OCI-M1 (cell line): ENCODE measurements at places on chromosomes 4 and X.

DNA sequence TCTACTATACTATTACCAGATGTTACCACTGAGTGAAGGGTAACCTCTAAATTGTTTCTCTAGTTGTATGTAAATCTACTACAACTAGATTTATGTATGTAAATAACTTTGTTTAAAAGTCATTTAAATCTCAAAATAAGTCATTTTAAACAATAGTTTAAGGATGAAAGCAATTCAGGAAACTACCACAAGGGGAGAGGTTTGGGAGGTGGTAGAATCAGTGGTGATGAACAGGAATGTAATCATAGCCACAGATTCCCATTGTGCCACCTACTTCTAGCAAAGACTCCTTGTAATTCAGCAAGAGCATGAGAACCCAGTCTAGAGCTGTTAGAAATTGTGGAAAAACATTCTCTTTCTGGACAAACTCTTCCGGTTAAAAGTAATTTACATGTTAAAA lies 234.6 kb downstream of the SLC7A11 start:
- DNase-seq: peak; percentile 37

- no peak for DNase-seq
Measured at GRCh38 chr4:164531336-164531735, 222.6 kb upstream of the SMIM31 start.

DNA sequence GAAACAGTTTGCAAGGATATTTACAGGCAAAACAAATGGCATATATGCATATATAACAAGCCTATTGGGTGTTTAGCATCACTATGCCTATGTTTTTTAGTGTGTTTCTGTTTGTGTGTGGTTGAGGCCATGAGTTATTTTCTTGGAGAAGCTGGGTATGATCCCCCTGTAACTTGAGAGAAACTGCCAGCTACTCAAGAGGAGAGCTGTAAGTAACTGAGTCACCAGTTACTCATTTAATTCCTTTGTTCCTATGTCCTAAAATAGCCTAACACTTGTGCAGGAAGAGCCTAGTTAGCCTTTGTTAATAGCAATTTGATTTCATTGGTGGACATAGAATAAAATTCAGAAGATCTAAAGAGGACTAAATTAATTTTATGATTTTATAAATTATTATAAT lies 79.1 kb downstream of the PWWP3B start:
- no peak for DNase-seq

GRCh38 chrX:50117476-50117875 lies 83.3 kb downstream of the AKAP4 start:
- no peak for DNase-seq

- DNase-seq: no peak
Measured at GRCh38 chr4:59855630-59856352, 1344.3 kb upstream of the ADGRL3 start.

- no peak for DNase-seq
Measured at GRCh38 chr4:8107146-8107657, 51.4 kb downstream of the ABLIM2 start.

GRCh38 chr4:6989331-6989923 lies 53.7 kb upstream of the TADA2B start:
- no peak for DNase-seq

DNA sequence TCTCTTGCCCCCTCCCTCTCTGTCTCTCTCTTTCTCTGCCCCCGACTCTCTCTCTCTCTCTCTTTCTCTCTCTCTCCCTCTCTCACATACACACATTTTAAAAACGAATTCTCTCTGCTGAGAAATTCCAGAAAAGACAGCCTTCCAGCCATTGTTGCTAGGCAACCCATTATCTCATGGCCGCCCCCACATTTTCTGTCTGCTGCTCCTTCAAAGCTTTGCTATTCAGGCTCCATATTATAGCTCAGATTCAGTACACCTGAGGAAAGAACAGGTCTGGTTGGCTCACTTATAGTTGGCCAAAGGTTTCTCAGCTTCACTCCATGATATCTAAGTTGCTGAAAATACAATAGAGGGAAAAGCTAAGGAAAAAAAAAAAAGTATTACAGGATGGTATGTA lies 174.4 kb upstream of the RADX start:
- DNase-seq: no peak

- DNase-seq: no peak
Measured at GRCh38 chrX:139924069-139924695, 8.7 kb downstream of the ATP11C start.

DNA sequence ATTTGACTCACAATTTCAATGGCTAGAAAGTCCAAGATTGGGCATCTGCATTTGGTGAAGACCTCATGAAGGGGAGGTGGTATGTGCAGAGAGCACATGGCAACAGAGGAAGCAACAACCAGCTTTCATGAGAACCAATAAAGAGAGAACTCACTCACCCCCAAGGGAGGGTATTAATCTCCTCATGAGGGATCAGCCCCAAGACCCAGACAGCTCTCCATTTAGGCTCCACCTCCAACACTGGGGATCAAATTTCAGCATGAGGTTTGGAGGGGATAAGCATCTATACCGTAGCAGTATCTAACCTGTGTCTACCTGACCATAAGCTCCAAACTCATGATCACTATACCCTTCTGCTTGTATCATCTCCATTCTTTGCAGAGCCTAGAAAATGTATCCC lies 9.3 kb upstream of the TBC1D19 start:
- DNase-seq: no peak

DNA sequence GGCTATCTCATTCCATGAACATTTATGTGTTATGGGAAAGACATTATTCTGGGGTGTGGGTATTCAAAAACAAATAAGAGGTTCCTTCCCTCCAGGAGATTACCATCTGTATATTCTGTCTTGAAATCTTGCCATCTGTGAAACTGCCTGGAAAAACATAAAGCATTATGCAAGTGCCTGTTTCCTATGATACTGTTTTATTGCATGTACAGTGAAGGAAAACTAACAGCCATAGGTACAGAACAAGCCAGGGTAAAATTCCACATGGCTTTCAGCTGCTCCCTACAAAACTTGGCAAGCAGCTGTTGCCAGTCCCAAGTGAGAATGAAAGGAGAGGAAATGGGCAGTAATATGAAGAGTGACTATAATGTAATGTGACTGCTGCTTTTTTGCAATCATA lies 136.0 kb downstream of the GUCY2F start:
- DNase-seq: no peak

DNA sequence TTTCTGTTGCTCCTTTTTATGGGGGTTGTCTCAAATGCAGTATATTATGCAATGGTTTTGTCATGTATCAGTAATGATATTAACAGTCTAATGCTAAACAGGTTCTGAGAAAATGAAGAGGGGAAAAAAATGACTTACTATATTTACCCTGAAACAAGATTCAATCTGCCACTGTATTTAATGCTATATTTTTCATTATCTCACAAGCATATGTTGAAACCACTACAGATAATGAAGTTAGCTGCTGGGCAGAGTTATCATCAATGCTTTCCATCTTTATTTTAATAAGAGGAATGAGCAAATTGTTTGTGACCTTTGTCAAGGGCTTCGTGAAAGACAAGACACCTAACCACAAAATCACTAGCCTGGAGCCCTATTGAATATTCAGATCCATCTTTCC lies 32.6 kb upstream of the NAA11 start:
- DNase-seq: peak; percentile 4

DNA sequence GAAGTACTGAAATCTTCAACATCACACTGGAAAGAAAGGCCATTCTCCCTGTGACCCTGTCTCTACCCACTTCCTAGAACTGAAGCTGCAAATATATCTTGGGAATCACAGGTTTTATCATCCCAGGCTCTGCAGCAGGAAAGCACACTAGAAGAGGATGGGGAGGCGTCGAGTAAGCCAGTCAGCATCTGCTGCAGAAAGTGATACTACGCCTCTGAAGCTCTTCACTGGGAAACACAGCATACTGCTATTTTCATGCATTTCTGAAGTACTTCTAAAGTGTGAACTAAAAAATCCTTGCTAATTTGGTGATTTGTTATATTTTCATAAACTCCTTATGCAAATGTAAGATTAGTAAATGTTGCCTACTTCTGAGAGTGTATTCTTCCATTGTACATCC lies 29.1 kb downstream of the RAB33B start:
- no peak for DNase-seq

DNA sequence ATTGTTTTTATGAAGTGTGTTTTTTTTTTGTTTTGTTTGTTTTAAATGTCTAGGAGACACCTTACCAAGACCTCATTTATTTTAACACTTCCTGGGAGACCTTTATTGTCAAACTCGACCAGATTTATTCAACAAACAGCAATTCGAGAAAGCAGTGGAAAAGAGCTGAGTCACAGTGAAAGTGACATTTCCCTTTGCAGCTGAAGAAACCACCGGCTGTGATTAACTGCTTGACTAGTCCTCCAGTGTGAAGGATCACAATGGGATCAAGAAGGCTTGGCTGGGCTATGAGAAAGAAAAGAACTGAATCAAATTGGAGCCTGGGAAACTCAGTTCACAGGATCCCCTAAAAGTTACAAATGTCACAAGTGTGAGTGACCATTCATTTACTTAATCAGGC lies 11.9 kb upstream of the ADH7 start:
- DNase-seq: peak; percentile 52

DNA sequence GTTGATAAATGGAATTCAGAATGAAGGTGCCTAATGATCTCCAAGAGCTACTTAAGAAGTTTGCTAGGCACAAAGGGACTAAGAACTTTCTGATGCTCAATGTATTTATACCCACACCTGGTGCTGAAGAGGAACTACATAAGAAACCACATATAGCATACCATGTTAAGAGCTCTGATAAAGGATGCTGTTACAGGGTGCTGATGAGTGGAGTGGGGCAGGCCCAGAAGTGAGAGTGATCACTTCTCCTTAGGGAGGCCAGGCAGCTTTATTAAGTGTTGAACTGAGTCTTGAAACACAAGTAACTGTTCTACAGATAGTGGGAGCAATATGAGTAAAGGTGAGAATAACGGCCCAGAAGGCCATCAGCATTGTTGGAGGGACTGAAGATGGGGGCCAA lies 68.3 kb upstream of the CHRDL1 start:
- no peak for DNase-seq

GRCh38 chrX:85504381-85504780 lies 124.9 kb upstream of the POF1B start:
- no peak for DNase-seq

- DNase-seq: no peak
Measured at GRCh38 chr4:41079881-41080560, 134.3 kb downstream of the APBB2 start.

GRCh38 chr4:6991249-6991648 lies 51.9 kb upstream of the TADA2B start:
- DNase-seq: no peak

DNA sequence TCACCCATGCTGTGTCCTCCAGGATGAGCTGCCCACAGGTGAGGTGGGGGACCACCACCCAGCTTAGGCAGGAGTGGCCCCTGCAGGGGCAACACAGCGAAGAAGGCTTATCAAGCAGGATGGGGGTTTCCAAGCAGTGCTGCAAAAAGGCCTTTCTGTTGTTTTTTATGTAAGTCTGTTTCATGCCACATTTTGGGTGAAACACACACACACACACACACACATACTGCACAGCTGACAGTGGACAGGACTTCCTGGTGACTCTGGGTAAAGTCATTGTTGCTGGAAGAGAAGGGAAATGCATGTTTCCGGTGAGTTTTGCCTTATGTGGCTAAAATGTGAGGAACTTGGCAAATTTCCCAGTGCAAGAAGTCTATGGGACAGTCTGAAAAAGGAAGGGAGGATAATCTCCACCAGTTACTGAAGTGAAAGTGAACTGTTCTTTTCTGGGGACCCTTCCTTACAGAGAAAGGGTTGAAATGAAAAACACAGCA lies 119.2 kb downstream of the IRF2 start:
- DNase-seq: peak; percentile 95

- DNase-seq: peak; percentile 1
Measured at GRCh38 chrX:2903366-2903765, 25.8 kb downstream of the ARSD start.

- DNase-seq: no peak
Measured at GRCh38 chrX:10064736-10065135, 92.0 kb upstream of the CLCN4 start.

- no peak for DNase-seq
Measured at GRCh38 chr4:145231906-145232700, 51.7 kb upstream of the OTUD4 start.

- DNase-seq: no peak
Measured at GRCh38 chr4:104989371-104989770, 157.3 kb upstream of the TET2 start.

- DNase-seq: no peak
Measured at GRCh38 chr4:73723928-73724327, 16.4 kb upstream of the CXCL8 start.
